Coronary artery (tissue), 2 donors: ENCODE measurements at places on chromosomes 7 and 10.

- no peak for DNase-seq
These were observed 13.5 kb downstream of the ATP6V1F start for GRCh38 chr7:128876127-128876526.

DNA sequence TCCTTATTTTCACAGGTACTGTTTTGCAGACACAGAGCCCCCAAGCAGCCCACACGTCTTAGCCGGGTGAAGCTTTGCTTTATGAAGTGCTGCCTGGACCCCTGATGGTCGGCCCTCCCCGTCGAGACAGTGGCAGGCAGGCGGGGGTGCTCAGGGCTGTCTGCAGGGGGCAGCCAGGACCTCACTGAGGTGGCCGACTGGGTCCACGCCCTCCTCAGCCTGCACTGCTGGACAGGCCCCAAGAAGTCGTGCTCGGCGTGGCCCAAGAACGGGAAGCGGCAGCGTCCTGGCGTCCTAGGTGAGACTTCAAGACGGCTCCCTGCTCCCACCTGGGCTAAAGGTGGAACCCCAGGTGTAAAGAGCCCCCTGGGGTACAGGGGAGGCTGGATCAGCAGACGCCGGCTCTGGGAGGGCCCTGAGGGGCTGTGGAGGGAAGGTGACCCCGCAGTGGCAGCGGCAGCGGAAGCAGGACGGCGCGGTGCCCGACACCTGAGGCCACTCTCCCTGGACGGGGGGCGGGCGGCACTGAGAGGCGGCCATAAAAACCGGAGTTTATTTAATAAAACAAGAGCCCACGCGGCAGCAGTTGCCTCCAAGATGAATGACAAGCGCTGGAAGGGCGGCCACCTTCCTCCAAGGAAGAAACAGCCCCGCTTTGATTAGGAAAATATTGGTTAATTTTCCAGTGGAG lies 179.4 kb downstream of the ELFN1 start:
- no peak for DNase-seq

DNA sequence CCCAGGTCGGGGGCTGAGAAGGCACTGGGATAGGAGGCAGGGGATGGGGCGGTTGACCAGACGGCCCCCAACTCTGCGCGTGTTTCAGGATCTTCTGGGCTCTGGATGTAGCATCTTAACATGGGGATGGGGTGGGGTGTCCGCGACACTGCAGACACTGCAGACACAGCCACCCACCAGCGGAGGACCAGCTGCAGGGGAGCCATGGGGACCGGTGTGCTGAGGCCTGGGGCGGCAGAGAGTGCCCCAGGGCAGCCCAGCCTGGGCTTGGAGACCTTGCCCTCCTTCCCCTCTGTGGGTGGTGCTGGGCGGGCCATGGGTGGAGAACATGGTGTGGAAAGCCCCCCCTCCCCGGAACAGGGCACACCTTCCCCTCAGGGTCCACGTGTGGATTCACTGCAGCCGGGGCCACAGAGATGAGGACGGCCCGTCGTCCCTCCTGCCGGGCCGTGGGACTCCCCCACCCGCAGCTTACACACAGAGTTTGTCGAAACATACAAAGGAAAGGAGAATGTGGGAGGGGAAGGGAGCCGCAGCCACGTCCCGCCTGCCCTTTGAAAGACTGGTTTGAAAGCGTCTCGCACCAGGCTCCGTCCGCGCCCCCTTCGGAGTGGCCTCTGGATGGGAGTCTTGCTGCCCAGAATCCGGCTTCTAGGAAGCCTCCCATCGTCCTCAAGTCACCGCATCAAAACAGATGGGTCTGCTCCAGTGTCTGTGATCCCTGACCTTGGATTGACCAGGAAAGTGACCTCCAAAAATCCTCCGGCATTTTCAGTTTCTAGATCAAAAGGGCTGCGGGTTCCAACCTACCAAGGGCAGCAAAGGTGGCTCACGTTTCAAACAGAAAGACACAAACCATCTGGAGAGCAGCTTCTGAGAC lies 91.5 kb upstream of the TCERG1L start:
- no peak for DNase-seq

DNA sequence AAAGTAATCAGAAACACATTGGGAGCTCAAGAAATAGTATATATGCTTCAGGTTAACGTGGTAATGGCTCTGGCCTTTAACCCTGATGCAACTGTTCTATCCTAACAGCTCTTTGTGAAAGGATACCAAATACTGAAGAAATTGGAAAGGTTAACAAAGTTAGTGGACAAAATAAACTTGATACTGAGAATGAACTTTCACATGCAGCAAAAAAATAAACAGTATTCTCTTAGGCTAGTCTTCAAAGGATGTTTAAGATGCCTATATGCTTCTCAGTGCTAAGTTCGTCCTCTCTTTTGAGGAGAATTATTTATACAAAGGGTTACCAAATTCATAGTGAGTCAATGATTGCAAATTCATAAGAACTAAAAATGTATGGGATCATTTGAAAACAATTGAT lies 256.2 kb upstream of the FERD3L start:
- no peak for DNase-seq

DNA sequence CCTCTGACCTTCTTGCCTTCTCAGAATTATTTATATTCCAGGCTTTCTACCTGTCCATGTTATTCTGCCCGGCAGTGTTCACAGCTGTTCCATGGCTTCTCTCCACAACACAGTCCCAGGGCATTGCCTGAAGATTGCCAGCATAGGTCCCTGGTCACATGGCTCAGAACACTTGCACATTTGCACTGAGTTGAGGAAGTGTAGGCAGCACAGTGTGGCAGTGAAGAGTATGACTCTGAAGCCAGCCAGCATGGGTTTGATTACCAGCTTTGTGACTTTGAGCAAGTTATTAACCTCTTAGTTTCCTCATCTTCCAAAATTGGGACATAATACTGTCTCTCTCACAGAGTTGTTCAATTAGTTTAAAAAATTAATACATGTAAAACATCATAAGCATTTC lies 73.2 kb upstream of the NEUROD6 start:
- no peak for DNase-seq

DNA sequence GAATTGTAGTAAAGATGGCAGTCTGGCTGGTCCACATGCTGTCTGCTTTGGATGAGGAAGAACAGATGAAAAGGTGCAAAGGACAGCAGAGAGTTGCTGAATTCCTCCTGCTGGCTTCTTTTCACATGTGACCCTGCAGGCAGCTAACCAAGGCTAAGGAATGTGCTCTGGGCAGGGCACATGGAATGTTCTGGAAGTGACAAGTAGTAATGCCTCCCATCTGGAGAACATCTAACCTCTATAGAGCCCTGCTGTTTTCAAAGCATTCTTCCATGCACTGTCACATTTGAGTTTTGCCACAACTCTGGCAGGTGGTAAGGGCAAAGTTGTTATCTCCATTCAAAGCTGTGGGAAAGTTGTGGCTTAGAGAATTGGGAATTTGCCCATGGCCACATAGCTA lies 208.8 kb downstream of the STK31 start:
- no peak for DNase-seq

GRCh38 chr7:141700848-141701371 lies 1.1 kb downstream of the DENND11 start:
- DNase-seq: no peak

- peak; percentile 79 for DNase-seq
These were observed 644 bp downstream of the SORBS1 start for GRCh38 chr10:95560278-95561176.

GRCh38 chr7:105365541-105366534 lies 22.9 kb downstream of the SRPK2 start:
- DNase-seq: no peak

DNA sequence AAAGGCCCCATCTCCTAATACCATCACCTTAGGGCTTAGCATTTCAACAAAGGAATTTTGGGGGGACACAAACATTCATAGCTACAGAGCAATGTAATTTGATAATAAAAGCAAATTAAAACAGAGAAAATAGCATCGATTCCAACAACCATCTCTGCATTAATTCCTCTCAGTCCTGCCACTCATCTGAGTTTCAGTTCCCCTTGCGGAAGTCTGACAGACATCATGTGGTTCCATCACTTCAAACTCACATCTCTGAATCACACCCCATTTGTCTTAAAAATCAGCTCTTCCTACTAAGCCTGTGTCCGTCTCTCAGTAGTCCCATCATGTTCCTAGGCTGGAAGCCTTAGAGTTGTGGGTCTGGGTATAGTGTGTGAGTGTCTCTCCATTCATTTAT lies 3.6 kb downstream of the ADCK2 start:
- DNase-seq: no peak

GRCh38 chr7:102214477-102215072 lies 72.1 kb upstream of the SH2B2 start:
- DNase-seq: no peak

DNA sequence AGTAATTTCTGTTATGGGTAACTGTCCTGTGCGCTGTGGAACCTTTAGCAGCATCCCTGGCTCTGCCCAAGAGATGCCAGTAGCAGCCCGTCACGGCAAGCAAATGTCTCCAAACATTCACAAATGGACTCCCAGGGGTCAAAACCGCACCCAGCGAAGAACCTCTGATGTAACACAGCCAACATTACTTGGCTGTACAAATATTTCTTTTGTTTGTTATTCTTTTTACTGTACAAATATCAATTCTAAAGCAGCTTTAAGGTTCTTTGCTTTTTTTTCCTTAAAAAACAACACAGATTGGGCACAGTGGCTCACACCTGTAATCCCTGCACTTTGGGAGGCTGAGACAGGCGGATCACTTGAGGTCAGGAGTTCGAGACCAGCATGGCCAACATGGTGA lies 182.5 kb downstream of the KMT2E start:
- DNase-seq: no peak

GRCh38 chr10:101777619-101778145 lies 1.8 kb upstream of the FGF8 start:
- peak; percentile 57 for DNase-seq

DNA sequence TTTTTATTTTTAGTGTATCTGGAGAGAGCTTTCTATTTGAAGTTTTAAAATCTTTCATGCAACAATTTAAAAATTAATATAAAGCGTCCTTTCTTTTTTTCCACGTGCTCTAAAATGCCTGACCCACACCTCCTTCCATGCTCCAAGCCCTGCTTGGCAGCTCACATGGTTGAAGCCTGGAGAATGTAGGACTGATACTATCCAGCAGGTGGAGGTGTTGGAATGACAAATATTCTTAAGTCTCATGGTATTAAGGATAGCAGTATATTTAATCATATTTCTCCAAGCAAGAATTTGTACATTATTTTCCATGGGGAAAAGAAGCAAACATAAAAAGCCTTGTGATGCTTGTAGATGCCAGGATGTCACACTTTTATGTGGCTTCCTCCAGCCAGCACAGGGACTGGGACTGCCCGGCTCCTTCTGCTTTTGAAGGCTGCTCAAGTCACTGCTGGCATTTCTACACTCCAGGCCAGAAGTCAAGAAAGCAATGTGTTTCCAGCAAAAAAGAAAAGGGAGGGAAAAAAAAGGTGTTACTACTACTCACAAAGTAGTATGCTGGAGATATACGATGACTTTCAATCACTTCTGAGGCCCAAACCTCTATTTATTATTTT lies 49.7 kb downstream of the BZW2 start:
- DNase-seq: no peak
